Left ventricle myocardium superior (tissue), 1 donor: ENCODE measurements at places on chromosomes 16 and 17. TPM values are rescaled to one million over a fixed set of nuclear protein-coding genes. Genes with fewer than 3 reads are reported as not detected.
A peak's percentile ranks its signal among the peaks of the same experiment; 100 is the strongest.

Gene ZNF500
- 8.4 TPM for total RNA-seq

GRCh38 chr17:17315142-17315821 is 12.1 kb downstream of the NT5M start:
- DNase-seq, result no peak

Gene KRT34
- total RNA-seq, result not detected

DNA sequence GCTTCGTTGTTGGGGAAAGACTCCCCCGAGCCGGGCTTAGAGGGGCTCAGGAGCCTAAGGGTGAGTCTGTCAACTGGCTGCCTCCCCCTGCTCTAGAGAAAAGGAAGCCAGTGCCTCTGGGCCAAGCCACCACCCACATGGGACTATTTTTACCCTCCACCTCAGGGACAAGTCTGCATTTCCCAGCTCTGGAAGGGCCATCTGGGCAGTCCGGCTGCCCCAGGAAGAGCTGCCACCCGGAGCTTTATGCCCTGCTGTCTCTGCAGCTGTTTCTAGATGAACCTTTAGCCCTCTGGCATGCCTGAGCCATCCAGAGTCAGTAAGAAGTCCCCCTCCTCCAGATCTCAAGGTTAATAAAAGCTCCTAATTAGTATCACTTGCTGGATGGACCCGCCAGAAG is 5.3 kb upstream of the RPRML start:
- peak; percentile 50 for DNase-seq

Gene USH1G
- total RNA-seq, result not detected

DNA sequence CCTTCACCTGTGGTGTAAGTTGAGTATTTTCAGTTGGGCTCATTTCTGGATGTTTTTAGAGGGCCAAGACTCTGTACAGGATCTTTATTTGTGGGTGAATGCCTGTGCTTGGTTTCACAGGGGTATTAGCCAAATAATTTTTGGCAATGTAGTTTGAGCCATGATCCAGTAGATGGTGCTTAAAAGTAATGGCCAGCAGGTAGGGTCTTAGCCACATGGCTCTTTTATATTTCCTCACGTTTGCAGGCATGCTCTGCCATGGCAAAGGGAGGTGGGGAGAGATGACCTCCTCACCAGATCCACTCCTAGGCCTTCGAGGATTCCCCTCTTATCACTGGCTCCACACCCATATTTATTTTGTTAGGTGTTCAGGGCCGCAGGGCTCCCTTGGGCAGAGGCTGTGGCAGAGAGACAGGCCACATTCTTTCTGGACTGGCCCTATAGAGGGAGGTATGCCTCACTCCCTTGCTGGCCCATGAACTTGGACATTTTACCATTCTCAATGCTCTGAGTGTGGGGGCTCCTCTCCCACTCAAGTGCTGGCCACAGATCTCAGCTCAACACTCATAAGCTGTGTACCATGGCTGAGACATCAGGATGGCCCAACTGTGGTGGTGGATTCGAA is 417.1 kb downstream of the XYLT1 start:
- no peak for DNase-seq

Gene COX6A2
- total RNA-seq, result 1,516 TPM

DNA sequence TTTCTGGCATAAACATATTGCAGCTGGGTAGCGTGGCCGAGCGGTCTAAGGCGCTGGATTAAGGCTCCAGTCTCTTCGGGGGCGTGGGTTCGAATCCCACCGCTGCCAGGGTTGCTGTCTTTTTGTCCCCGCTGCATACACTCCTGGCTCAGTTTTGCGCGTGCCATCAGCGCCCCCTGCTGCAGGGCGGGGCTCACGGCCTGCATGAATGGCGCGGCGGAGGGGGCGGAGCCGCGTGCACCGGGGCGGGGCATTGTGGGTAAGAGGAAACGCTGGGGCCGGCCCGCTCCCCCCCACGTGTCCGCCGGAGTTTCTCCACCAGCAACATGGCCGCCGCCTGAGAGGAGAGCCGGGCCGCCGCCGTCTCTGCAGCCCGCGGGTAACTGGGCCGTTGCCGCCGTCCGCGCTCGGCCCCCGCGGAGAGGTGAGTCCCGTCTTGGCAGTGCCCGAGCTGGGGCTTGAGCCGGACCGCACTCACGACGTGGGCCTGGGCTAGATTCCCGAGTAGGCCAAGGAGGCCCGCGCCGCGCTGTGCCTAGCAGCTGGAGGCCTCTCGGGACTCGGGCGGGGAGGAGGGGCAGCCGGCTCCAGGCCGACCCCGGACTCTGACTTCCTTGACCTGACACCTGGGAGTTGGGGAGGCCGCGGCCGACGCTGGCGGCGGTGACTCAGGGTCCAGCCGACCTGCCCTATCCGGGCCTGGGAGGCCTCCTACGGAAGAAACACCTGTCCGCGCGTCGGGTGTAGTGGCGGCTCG is at the start of gene POLR3E:
TSS of gene POLR3E (plus strand) at position 296 of the 757 bp plus-strand sequence. CDS start 5,560 bp downstream, outside the sequence.
- DNase-seq, result peak; percentile 100

Gene CNTROB
- 10.8 TPM for total RNA-seq

Gene TPSG1
- total RNA-seq, result not detected

Gene XAF1
- total RNA-seq, result 18.7 TPM

Gene BRICD5
- total RNA-seq, result 10.0 TPM

DNA sequence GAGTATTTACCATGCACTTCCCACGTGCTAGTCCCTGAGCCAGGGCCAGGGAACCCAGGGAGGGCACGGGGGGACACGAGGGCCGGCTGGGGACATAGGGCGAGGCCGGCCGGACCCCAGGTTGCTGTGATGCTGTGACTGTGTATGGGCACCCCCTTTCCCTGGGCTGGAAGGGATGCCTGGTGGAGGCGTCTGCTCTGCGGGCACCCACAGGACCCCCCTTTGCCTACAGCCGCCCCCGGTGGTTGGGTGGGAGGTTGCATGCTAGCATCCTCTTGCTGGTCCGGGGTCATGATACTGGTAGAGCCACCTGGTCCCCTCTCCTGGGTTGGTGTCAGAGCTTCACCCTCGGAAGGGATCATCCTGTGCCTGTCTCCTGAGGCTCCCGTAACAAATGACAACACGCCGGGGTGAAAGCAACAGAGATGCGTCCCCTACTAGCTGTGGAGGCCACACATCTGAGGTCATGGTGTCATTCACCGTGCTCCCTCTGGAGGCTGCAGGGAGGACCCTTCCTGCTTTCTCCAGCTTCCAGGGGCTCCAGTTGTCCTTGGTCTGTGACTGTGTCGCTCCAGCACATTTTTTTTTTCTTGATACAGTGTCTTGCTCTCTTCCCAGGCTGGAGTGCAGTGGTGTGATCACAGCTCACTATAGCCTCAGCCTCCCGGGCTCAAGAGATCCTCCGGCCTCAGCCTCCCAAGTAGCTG is 3.1 kb upstream of the CIAO3 start:
- DNase-seq, result no peak

DNA sequence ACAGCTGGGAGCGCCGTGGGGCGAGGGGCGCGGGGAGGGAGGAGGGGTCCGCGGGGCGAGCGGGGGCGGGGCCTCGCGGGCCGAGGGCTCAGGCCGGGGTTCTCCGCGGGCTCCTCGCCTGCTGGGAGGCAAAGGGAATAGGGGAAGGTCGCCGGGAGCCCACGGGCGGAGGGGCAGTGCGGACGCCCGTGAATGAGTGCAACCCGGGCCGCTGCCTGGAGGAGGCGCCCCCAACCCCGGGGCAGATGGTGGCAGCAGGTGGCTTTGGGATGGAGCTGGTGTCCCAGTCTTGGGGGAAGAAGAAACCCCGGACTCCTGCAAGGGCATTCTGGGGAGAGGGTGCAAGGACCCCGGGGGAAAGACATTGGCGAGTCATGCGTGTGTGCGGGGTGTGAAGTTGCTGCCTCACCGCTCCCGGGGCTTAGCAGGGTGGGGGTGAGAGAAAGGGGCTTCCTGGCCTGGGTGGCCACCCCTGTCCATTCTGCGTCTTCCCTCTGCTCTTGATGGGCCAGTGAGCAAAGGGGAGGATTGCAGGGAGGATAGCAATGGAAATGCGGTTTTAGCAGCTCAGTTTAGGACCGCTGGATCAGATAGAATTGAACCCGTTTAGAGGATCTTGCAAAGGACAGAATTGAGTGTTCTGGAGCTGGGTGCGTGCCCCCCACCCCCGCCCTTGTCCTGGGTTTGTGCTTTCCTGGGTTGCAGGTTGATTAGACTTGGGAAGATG is 526 bp downstream of the KIAA0513 start:
- DNase-seq, result no peak

Gene CAMKK1
- total RNA-seq, result 3.4 TPM

- no peak for DNase-seq
These were observed 15.9 kb downstream of the CHAD start for GRCh38 chr17:50452630-50453300.

GRCh38 chr16:50154420-50154950 is 1.4 kb downstream of the TENT4B start:
- DNase-seq, result no peak

GRCh38 chr16:6362321-6362720 is 970.3 kb upstream of the RBFOX1 start:
- no peak for DNase-seq

GRCh38 chr17:19702217-19702641 is 14.2 kb downstream of the SLC47A2 start:
- DNase-seq, result no peak

Gene CNTNAP1
- total RNA-seq, result 7.0 TPM

Gene APOBR
- total RNA-seq, result 0.47 TPM

DNA sequence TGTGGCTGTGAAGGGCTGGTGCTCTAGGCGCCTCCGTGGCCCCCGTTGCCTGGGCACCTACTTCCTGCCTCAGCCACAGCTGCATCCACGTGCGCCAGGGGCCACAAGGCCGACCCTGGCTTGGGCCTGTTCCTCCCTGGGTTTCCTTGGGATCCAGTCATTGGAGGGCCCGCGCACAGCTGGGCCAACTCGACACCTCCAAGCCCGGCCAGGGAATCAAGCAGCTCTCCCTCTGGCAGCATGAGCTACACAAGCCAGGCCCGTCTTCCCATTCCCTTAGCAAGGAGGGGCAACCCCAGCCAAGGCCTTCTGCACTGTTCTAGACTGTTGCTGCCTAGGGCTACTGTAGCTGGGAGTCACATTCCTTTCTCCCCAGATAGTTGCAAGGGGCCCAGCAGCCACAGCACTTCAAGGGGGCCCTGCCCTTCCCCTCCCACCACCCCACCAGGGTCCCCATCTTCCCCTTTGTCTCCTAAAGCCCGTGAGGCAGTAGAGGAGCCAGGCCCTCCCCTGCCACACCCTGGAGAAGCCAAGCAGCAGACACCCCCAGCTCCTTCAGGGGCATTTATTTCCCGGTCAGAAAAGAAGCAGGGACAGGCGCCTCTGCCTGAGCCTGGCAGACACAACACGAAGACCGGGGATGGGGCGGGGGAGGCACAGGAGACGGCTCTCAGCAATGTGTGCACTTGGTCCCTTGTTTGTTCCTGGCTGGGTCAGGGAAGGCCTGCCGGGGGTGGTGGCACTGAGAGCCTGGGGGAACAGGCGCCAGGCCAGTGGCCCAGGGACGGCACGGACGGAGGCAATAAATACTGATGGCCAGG is 3.8 kb downstream of the ARHGDIA start:
- DNase-seq, result peak; percentile 59

Gene CRYM
- total RNA-seq, result 78.2 TPM

- DNase-seq, result no peak
These were observed 24.6 kb downstream of the C16orf90 start for GRCh38 chr16:3470723-3471122.

DNA sequence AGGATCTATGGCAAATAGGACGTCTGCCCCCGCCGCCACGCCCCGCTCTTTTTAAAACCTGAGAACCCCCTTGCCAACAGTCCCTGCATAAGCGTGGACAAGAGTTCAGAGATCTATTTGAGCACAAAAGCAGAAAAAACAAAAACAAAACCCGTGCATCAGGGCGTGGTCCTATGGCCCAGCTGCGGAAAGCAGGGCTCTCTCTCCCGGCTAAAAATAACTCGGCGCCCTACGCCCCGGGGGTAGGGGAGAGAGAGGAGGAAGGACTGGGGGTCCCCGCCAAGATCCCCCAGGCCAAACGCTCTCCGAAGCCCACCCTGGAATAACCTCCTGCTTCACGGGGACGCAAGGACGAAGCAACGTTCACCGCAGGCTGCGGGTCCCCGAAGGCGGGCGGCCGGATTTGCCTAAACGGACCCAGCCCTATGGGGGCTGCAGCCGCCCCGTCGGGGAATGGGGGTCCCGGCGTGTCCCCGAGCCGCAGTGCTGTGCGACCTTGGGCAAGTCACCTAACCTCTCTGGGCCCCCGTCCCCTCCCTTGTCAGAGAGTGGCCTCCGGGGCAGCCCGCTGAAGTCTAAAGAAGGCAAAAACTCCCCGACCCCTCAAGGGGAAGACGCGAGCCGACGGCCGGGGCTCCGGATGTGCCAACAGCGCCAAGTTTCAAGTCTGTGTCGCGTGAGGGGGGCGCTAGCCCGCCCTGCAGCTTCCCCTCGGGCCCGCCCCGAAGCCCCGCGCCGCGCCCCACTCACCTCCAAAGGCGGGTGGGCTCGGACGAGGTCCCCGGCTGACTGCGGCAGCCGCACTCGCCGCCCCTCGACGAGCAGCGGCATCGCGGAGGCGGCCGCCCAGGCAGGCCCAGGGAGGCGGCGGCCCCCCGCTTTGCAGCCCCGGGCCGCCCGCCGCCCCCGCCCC is 477 bp downstream of the NTAN1 start:
- DNase-seq, result no peak

- DNase-seq, result no peak
These were observed 178.4 kb downstream of the CCDC182 start for GRCh38 chr17:57566721-57567120.

DNA sequence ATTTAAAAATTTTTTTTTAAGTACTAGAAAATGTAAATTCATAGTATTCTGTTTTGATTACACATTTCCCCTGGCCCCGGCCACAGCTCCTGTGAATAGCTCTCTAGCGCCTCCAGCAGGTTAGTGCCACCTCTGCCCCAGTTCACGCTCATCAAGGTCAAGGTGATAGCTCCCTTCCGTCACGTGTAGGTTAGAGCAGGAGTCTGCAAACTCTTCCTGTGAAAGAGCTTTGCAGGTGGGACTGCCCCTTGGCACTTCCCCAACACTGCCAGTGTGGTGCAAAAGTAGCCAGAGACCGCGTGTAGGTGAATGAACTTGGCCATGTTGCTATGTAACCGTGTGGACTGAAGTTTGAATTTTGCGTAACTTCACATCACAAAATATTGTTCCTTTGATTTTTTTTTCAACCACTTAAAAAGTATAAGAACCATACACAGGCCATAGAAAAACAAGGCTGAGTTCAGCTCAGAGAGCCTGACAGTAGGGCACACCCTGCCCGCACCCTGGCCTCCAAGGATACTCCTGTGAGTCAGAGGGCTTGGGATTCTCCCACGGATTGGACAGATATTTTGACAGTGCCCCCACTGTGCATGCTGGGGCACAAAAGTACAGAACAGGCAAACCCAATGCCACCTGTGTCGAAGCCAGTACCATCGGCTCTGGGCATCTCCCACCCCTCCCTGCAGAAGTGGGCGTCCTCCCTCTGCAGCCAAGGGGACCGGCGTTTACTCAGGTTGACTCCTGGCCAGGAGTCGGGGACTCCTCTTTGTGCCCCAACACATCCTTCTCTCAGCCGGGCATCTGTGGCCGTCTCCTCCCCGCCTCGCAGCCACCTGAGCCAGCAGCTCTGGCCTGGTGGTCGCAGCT is 92.0 kb upstream of the CHMP6 start:
- no peak for DNase-seq
